ENCODE measurements at places on chromosomes 2 and 18. TPM values are rescaled to one million over a fixed set of nuclear protein-coding genes. Genes with fewer than 3 reads are reported as not detected.

FIGN gene
- not detected for total RNA-seq

FLACC1 gene
- 0.84 TPM for total RNA-seq

SLC23A3 gene
- total RNA-seq = 0.95 TPM

ERFE gene
- not detected for total RNA-seq
